ENCODE measurements at places on chromosomes 7 and 10.
A peak's percentile ranks its signal among the peaks of the same experiment; 100 is the strongest.

- DNase-seq, result no peak
Measured at GRCh38 chr7:1899196-1899595, 229.1 kb downstream of the ELFN1 start.

- peak; percentile 40 for DNase-seq
Measured at GRCh38 chr10:1364151-1364910, 308.1 kb downstream of the WDR37 start.

DNA sequence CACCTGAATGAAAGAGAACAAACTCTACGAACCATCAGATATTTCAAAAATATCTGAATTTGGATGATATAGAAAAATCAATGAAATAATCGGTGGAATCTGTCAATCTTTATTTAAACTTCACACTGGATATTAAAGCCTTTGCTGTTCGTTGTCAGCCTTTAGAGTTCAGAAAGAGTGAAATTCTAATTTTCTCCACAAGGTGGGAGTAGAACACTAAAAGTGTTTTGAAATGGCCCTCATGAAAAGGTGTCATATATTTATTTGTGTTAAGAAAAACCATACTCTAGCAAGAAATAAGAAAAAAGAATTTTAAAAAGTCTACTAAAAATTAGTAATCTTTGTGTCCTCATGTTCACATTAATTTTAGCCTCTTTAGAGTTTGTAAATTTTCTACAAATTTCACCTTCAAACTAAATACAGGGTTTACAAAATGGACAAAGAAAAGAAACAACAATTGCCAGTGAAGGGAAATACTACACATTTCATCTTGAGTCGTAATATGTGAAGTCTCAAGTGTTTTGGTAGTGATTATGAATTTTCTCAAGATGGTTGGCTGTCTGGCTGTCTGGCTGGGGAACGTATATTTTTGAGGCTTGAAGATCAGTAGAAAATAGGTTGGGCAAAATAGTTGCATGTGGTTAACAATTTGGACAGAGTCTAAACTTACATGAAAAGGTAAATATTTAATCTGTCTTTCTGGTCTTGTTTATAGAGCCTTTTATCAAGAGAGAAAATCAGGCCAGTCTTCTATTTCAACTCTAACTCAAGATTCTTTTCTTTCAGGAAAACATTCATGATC lies 43.7 kb downstream of the DNAJB9 start:
- peak; percentile 5 for DNase-seq

GRCh38 chr7:28195910-28196620 lies 15.5 kb upstream of the JAZF1 start:
- no peak for DNase-seq

DNA sequence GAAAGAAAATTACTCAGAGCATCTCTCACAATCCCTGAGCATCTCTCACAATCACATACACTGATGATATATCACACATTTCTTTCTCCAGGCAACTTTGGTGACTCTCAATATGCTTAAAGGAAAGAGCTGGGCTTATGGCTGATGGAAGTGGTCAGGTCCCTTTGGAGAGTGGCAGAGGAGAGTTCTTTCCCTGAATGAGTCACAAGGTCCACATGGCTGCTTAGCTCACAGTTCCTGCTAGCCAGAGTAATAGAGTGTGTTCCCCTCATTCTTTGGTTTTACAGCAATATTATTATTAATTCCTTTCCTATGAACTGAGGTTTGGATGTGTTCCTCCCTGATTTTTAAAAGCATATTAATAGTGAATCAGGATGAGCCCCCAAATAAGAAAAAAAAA lies 287.4 kb downstream of the C7orf25 start:
- DNase-seq, result no peak

- DNase-seq, result peak; percentile 41
Measured at GRCh38 chr7:80721883-80722615, 83.6 kb downstream of the CD36 start.

- DNase-seq, result no peak
Measured at GRCh38 chr7:16172366-16172765, 249.0 kb downstream of the CRPPA start.

GRCh38 chr7:17586711-17587110 lies 288.3 kb downstream of the AHR start:
- DNase-seq, result no peak

GRCh38 chr7:16063716-16064675 lies 357.3 kb downstream of the CRPPA start:
- no peak for DNase-seq

GRCh38 chr10:51433949-51434475 lies 265.4 kb downstream of the CSTF2T start:
- no peak for DNase-seq

DNA sequence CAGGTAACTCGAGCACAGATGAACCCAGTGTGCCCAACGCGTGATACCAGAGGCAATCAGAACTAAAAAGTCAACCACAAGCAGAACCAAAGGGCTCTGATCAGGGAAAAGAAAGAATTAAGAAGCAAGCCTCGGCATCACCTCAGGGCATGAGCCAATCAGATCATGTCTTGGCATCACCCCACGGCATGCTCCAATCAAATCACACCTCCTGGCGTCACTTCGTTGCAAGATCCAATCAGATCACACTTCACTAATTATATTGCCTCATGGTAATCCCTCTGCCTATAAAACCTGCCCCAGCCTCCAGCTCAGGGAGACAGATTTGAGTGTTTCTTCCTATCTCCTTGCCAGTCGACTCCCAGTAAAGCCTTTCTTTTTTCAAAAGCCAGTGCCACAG lies 46.8 kb downstream of the TYW1B start:
- no peak for DNase-seq

DNA sequence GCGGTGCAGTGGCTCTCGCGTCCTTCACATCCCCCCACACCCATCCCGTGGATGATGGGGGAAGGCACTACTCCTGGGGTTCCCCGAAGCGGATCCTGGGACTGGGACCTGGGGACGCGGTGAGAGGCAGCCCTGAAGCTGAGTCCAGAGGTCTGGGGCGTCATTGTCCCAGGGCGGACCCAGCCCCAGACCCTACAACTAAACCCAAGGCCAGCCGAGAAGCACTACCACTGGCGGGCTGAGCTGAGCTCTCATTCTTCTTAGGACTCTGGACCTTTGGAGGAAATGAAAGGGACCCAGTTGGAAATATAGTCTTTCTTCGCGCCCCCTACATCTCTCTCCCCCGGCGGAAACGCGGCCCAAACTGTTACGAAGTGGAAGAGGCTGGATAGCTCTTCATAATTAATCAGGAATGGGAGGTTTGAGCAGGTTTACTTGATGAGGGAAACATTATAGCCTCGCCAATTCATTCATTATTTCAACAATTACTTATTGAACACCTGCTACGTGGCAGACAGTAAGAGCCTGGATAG lies 389 bp upstream of the FBXL15 start:
- DNase-seq, result no peak

DNA sequence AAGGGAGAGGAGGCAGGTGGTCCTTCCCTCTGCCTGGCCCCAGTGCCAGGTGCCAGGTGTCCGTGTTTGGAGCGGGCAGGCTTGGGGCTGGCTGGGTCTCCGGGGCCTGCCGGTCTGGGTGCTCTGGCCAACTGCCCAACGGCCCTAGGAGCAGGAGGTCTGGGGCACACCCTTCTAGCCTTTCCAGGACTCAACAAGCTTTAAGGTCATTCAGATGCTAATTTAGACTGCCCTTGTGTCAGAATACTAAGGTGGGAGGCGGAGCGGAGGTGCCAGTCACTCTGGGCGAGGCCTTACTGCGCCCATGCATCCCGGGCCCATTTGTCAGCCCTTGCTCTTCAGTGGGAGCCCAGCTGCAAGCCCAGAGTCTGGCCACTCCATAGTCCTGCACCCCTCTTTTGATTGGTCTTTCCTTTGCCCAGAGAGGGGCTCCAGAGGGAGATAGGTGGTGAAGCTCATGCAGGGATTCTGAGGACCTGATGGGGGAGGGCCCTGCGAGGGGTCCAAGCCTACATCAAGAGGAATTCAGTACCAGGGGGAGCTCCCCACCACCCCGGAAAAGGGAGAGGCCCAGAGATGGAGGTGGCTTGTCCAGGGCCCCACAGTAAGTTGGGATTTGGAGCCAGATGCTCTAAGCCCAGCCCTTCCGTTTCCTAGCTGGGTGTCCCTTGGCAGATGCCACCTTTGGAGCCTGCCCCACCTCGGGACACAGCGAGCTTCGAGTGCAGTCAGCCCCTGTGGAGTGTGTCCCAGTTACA lies 1.3 kb downstream of the PGAM2 start:
- DNase-seq, result no peak

DNA sequence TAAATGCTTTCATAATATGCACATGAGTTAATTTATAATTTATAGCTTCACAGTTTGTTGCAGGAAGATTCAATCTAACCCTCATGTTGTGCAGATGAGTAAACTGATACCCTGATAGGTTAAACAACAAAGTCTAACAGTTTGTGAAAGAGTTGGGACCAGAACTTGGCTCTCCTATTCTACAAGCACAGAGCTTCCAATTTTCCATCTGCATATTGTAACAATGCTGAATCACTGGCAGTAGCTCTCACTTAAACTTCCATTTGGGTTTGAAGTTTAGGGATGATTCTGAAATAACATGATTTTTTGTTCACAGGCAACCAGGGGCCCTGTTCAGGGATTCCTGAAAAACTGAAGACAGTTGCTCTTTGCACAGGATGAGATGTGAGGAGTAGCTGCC lies 179.3 kb downstream of the XPNPEP1 start:
- no peak for DNase-seq

- no peak for DNase-seq
Measured at GRCh38 chr7:99642027-99642426, 25.3 kb downstream of the ZSCAN25 start.

DNA sequence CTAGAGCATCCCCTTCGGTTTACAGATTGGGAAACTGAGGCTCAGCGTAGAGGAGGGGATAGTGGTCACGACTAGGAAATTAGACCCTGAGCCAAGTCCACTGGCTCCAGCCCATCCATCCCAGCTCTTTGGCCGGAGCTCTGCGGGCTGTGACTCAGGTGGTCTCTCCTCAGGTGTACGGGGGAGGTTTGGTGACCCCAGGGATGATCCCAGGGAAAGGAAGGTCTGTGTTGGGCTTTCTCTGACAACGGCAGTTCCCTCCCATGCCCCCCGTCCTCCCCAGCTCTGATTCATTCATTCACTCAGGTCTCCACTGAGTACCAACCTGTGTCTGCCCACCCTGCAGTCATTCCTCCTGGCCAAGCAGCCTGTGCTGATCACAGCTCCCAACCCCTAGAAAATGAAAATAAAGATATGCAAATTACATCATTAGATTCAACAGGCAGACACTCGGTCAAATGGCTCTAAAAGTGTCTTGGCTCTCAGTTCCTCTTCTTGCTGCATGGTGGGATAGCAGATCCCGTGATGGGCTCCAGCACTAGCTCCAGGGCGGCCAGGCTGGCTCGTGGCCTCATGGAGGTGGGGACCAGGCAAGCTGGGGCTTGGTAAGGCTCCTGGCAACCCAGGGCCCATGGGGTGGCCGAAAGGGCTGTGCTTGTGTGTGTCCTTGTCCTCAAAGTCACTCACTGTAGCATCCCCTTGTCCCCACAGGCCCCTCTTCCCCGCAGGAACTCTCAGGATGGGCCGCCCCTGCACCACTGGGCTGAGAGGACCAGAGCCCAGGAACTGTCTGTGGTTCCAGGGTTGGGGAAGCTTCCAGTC lies 37.8 kb downstream of the CLRN3 start:
- DNase-seq, result no peak

Measured in keratinocyte (primary cell).